ENCODE measurements at places on chromosomes 16 and 17. TPM values are rescaled to one million over a fixed set of nuclear protein-coding genes. Genes with fewer than 3 reads are reported as not detected.

The EARS2 gene
- 31.4 TPM for total RNA-seq

The PPM1E gene
- not detected for total RNA-seq

The G6PC3 gene
- total RNA-seq, result 34.1 TPM

The KRT9 gene
- total RNA-seq, result not detected

The KRT10 gene
- 26.4 TPM for total RNA-seq

The C16orf87 gene
- total RNA-seq, result 32.7 TPM

The SEZ6 gene
- total RNA-seq, result not detected

The SKAP1 gene
- total RNA-seq, result 59.3 TPM
